ENCODE measurements at places on chromosomes 1 and 21.

- no peak for DNase-seq
Observed at GRCh38 chr1:102627145-102627544, 481.2 kb downstream of the COL11A1 start.

GRCh38 chr21:34974162-34974981 is 74.7 kb downstream of the RUNX1 start:
- no peak for DNase-seq

DNA sequence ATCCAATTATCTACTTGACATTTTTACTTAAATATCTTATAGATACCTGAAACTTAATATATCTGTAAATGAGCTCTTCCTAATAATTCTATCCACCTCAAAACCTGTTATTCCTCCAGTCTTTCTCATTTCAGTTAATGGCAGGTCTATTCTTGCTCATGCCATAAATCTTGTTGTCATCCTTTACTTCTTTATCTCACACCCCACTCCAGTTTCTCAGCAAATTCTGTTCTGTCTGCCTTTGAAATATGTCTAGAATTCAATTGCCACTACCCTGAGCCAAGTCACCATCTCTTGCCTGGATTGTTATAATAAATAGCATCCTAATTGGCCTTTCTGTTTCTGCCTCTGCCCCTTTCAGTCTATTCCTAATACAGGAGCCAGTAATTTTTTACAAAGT is 105.8 kb downstream of the MAN1A2 start:
- no peak for DNase-seq

DNA sequence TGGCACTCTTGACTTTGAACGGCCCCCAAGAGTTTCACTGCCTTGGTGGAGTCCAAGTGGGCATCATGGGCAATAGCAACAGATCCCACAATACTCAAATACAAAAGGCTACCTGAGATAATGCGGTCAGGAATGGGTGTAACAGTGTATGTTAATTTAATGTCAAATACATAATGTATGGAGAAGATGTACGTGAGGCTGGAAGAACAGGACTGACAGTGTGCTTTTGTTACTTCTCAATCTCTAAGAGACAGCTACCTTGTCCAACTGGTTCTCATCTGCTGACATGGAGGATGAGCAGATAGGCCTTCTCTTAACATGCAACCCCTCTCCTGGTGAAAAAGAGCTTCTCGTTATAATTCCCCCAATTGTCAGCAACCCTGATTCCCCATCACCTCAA is 167.2 kb downstream of the APP start:
- DNase-seq = no peak

GRCh38 chr1:2086446-2087078 is 36.4 kb downstream of the PRKCZ start:
- DNase-seq = no peak

DNA sequence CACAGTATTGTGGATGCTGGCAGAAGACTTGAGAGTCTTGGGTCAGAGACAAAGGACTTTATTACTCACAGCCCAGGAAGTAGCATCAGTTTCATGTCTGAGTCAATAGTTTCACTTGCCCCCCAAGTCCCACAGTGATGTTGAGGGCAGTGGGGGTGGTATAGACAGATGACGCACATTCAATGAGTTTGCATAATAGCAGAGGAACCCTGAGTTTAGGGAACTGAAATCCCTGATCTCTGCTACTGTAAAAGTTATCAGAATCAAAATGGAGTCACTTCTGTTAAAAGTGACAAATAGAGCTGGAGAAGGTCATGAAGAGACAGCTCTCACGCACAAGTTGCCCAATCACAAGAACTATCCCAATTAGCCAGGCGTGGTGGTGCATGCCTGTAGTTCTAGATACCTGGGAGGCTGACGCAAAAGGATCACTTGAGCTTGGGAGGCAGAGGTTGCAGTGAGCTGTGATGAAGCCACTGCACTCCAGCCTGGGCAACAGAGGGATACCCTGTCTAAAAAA is 11.5 kb upstream of the HCRTR1 start:
- peak; percentile 49 for DNase-seq

DNA sequence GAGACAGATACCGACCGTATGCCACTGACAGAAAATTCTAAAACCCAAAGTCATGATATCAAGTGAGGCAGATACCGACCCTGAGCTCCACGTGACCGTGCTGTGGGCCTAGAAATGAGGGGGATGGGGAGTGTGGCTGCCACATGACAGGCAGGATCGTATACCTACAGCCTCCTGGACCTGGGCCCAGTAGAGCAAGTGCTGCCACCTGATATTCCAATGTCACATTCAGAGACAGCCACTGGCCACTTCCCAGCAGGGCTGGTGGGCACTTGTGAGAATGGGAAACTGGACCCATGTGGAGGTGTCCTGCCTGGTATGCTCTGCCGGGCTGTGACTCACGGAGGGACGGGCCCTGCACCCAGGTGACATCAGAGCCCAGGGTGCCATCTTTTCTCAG is 44.6 kb upstream of the CLDN14 start:
- DNase-seq = no peak

DNA sequence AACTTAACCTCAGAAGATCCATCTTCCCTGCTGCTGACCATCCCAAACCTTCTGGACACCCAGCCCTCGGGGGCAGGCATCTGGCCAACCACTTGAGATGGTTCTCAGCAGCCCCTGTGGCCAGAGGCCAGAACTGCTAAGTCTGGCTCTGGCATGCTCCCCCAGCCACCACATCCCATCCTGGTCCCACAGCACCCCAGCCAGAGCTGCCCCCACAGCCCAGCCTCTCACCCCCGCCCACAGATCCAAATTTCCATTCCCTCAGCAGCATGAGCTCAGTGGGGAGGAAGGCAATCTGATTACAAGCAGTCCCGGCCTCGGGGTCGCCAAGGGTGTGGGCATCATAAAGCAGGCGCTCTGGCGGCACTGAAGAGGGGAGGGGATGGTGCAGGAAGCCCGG is 45.6 kb downstream of the GLIS1 start:
- DNase-seq = no peak

DNA sequence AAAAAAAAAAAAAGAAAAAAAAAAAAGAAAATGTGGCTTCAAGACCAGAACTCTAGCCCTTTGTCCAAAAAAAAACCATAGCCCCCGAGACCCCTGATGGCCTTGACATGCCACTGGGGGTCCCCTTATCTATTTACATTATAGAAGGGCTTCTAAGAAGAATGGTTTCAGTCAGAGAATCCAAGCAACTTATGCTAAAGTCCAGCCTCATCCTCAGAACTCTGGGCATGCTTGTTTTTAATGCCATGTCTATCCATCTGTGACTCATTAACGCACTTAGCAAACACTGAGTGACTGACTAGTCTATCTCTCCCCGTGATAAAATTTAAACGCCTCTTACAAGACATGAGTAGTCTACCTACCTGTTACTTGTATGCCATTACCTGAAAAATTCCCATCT is 29.3 kb downstream of the ERG start:
- peak; percentile 65 for DNase-seq

- DNase-seq = peak; percentile 46
Observed at GRCh38 chr1:85465786-85466134, 801 bp upstream of the DDAH1 start.

DNA sequence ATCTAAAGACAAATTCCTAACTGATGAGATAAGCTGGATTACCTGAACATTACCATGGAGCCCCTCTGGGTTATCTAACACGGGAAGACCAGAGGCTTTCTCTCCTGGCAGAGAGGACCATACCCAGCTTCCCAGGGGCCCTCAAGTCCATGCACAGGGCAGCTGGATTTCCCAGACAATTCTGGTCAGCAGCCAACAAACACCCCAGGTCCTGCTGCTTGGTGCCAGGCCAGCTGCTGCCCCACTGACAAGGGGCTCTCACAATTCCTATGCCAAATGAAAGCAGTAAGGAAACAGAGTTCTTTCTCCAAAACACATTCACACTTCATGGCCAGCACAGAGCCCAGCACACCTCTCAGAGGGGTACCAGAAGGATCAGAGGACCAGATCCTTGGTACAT is 114.2 kb downstream of the HLCS start:
- DNase-seq = no peak

GRCh38 chr1:187010571-187011309 is 182.0 kb downstream of the PLA2G4A start:
- DNase-seq = peak; percentile 32

GRCh38 chr21:40845441-40845995 is 1.4 kb downstream of the DSCAM start:
- peak; percentile 36 for DNase-seq

GRCh38 chr21:45049714-45050344 is 24.6 kb upstream of the ADARB1 start:
- DNase-seq = no peak

DNA sequence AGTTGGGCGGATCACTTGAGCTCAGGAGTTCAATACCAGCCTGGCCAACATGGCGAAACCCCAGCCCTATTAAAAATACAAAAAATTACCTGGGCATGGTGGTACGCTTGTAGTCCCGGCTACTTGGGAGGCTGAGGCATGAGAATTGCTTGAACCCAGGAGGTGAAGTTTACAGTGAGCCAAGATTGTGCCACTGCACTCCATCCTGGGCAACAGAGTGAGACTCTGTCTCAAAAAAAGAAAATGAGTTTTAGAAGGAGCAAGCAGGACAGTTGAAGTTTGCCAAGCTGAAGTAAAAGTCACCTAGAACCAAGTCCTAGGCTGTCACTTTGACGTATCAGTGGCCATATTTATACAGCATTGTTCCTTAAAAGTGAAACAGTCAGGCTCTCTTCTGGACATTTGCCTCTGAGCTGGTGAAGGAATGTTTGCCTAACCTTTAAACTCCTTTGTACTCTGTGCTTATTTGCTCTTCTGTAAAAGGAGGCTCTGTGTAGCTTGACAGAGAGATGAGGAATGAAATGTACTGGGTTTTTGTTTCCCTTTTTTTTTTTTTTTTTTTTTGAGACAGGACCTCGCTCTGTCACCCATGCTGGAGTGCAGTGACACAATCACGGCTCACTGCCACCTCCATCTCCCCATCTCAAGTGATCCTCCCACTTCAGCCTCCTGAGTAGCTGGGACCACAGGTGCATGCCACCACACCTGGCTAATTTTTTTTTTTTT is 2.8 kb downstream of the RAB4A start:
- DNase-seq = no peak

- DNase-seq = peak; percentile 73
Observed at GRCh38 chr21:17921579-17922530, 102.7 kb upstream of the C21orf91 start.

DNA sequence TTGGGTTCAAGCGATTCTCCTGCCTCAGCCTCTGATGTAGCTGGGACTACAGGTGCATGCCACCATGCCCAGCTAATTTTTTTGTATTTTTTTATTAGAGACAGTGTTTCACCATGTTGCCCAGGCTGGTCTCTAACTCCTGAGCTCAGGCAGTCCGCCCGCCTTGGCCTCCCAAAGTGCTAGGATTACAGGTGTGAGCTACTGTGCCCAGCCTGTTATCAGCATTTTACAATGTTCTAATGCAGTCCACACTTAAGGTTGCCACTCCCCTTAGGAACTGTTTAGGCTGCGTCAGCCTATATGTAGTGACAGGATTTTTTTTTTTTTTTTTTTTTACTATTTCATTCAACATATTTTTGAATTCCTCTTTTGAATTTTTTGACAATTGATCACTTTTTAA is 30.2 kb downstream of the AGPAT3 start:
- DNase-seq = no peak

DNA sequence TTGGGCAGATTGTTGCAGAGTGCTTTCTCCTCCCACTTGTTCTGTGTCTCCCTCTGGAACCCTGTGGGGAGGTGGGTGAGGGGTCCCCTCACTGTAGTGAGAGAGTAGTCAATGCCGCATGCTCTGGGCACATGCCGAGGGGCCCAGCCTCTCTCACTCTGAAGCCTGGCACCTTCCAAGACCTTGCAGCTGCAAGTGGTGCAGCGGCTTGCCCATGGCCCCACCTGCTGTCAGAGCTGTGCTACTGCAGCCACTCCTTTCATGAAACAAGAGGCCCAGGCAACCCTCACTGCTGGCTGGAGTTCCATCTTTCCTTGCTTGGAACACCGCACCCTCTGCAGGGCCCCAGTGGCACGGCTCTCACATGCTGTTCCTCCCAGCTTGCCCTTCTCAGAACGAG is 58.4 kb upstream of the COL6A1 start:
- DNase-seq = peak; percentile 59

DNA sequence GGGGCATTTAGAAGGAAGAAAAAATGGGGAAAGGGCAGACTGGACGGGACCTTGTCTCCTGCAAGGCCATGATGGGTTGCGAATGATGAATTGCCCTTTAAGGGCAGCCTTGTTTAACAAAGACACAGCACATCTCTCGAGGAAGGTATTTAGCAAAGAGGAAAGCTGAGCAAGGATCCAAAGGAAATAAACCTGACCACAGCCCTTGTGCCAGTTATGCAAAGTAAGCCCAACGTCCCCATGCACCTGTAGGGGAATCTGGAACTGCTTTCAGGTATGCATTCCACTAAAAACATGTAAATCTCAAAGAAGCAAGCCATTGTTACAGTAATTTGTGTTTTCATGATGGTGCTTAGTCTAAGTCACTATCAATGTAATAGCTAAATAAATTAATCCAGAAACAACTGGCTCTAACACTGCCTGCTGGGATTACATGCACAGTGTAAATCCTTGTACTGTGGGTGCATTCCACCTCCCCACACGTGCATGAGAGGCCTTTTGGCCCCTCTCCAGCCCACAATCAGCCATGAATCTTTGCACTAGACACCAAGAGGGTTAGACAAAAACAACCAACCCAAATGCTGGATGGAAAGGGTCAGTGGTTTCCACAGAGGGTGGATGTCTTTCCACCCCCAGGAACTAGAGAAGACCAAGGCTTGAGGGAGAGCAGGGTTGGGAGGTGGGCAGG is 228.8 kb upstream of the KAZN start:
- DNase-seq = no peak

GRCh38 chr21:44917446-44918106 is 3.1 kb downstream of the ITGB2 start:
- DNase-seq = no peak

- DNase-seq = peak; percentile 62
Observed at GRCh38 chr1:185409763-185410528, 92.9 kb upstream of the IVNS1ABP start.
